ENCODE measurements at places on chromosomes 4 and X.

GRCh38 chrX:95645738-95646137 lies 1038.9 kb upstream of the DIAPH2 start:
- no peak for DNase-seq

GRCh38 chr4:83870328-83870950 lies 334.5 kb downstream of the GPAT3 start:
- DNase-seq: no peak

- no peak for DNase-seq
Measured at GRCh38 chrX:46180258-46180687, 364.9 kb downstream of the ZNF674 start.

GRCh38 chr4:184681916-184682315 lies 32.4 kb downstream of the PRIMPOL start:
- DNase-seq: no peak

- no peak for DNase-seq
Measured at GRCh38 chr4:137905930-137906329, 336.2 kb downstream of the SLC7A11 start.

Data from stimulated activated CD4-positive, alpha-beta T cell treated with anti-CD3 and anti-CD28 coated beads, TNF-alpha, amount 100 ng/mL, for 48 hours (primary cell).